ENCODE measurements at places on chromosomes 2 and 18.

- no peak for DNase-seq
Observed at GRCh38 chr18:38646296-38646695, 1080.7 kb upstream of the CELF4 start.

GRCh38 chr18:50775207-50775606, 44.6 kb downstream of the MRO start:
- DNase-seq: no peak

GRCh38 chr2:36706021-36706876, 9.7 kb downstream of the VIT start:
- DNase-seq: no peak

DNA sequence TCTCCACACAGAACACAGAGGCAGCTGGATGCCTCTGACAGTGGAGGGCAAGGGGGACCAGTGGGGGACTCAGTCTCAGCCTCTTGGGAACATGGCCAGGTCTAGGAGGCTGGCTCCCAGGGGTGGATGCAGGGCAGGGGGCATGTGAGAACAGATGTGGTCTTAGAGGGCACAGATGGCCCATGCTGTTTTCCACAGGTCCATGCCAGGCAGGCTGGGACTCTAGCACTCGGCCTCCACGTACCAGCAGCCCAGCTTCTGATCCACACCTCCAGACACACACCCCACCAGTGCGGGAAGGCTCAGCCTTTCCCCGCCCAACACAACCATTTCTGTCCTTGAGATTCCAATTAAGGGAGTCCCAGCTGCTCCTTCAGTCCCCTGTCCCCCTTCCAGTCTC, 42.4 kb downstream of the TNS1 start:
- DNase-seq: no peak

DNA sequence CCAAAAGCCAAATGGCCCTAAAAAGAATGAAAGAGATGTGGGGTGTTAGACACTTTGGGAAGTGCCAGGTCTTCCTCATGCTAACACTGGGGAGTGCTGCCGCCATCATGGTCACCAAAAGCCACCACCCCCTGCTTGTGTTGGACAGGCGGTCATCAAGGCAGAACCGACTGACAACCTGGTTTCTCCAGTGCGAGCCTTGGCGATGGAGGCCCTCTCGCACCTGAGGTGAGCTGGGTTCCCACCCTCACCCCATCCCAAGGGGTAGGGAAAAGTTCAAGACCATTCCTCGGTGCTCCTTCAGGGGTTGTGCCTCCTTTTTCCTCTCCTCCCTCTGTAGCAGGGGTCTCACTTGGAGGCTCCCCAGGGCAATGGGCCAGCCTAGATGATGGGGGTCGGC, 33.6 kb downstream of the MROH2A start:
- DNase-seq: no peak

GRCh38 chr2:174667250-174667860, 69.8 kb upstream of the WIPF1 start:
- no peak for DNase-seq

GRCh38 chr2:118634876-118635275, 212.6 kb downstream of the EN1 start:
- DNase-seq: no peak

DNA sequence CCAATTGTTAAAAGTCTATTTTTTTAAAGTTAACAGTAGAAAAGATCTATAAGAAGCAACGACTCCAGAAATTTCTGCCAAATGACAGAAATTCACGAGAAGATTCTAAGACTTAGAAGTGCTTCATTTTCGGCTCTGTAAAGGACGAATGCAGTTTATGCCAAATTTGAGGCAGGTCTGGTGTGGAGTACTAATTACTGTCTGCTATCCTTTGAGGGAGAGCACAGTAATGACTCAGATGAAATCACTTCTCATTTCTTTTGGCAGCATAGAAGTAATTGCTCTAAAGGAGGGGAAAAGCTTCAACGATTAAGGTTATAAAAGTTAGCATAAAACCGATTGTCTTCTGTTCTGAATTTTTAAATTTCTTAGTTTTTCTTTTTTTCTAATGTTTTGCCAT, 11.4 kb downstream of the G6PC2 start:
- DNase-seq: peak; percentile 7

All from epithelial cell of esophagus (primary cell).